ENCODE measurements at places on chromosomes 5 and 9.

DNA sequence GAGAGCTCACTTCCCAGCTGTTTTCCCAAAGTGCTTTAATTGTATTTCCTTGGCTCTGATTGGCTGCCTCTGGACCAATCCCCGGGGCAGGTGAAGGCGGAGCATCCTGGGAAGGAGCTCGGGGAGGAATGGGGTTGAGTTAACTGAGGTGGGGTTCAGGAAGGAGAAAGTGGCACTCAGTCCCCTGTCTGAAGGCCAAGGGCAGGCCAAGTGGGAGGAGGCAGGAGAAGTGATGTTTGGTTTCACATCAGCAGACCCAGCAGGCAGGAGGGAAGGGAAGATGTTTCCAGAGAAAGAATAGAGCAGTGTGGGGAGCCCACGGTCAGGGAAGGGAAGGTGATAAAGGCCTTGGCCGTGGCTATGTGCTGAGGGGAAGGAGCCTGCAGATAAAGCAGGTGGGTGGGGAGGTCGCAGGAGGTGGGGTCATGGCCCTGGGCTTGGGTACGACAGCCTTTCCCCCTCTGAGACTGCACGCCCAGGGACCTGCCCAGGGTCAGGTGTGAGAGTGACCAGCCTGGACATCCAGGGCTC is 3.1 kb downstream of the TSPAN17 start:
- DNase-seq: no peak

DNA sequence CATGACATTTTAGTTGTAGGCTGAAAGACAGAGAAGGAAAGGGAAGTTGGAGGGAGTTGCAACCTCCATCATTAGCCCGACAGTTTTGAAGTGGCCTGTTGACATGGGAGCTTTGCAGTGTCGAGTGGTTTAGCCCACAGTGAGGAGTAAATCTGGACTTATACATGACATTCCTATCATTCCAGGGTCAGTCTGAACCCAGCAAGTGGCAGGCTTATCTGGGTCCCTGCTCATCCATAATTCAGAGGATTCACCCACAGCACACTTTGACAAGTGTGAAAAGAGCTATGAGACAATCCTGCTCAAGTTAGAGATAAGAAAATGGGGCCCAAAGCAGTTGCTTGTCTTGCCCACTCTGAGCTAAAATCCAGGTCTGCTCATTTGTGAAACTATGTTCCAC is 8.4 kb upstream of the TNC start:
- DNase-seq: no peak

GRCh38 chr5:41763574-41763973 is 106.7 kb downstream of the OXCT1 start:
- DNase-seq: no peak

- no peak for DNase-seq
Observed at GRCh38 chr5:93583768-93584595, 960 bp downstream of the NR2F1 start.

DNA sequence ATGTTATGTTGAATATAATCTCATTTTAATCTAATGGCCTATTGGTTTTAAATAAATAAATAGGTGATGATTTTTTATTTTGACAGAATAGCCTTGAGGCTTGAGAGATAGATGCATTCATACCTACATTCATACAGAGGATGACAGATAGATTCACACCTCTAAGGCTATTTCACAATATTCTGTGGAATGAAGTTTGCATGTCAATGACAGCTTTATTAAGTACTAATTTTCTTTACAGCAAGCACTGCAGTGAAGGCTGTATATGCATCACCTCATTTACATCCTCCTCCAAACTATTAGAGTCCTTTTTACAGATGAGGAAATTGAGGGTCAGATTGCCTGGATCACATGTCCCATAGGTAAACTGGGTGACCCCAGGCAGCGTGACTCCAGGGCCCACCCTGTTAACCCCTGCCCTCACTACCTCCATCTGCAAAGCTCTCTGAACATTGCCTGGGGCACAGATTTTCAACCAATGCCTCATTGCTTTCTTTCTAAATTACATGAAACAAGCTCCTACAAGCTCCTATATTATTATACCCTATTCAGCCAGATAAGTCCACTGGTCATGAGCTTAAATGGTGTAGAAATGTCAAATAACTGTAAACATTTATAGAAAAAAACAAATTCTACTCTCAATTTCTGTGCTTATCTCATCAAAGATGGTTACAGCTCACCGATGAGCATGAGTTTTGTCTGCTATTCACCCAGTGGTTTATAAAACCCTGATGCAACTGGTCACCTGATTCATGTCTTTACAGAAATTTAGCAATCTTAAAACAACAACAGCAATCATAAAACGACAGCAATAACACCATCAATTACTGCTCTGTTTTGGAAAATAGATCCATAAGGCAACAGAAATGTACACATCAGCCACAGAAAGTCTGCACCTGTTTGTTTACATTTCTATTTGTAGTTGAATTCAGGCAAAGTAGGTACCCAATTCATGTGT is 338.0 kb downstream of the NSG2 start:
- no peak for DNase-seq

DNA sequence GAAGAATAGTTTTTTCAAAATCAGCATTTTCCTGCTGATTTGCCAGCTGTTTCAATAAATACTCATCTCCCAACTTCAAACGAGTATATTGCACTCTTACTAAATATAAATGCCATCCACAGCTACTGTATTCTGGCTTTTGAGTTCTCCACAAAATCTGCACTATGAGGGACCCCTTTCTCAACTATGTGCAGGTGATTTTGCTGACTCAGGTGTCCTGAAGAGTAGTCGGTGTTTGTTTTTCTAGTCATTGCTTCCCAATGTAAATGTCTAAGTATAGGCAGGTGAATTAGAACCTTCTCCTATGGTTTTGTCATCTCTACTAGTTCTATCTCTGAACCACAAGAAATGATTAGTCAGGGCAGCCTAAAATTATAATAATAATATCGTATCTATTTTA is 616.8 kb upstream of the MEF2C start:
- no peak for DNase-seq

DNA sequence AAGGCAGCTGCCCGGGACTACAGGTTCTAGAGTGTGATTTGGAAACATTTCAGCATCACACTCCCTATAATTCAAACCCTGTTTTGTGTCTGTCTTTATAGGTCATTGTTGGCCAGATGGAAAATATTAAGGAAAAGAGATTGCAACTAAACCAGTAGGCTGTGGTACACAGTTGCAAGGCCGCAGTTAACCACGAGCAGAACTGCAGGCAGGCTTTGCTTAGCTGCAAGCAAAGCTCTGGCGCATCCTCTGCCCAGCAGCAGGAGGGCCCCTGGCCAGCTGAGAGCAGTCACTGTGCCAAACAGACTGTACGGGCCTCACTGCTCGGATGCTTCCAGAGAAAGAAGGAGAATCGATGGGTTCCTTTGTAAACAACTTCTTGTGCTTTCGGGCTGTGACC is 204.5 kb downstream of the DENND1A start:
- no peak for DNase-seq

- peak; percentile 24 for DNase-seq
Observed at GRCh38 chr5:134586866-134587524, 45.6 kb downstream of the SAR1B start.

DNA sequence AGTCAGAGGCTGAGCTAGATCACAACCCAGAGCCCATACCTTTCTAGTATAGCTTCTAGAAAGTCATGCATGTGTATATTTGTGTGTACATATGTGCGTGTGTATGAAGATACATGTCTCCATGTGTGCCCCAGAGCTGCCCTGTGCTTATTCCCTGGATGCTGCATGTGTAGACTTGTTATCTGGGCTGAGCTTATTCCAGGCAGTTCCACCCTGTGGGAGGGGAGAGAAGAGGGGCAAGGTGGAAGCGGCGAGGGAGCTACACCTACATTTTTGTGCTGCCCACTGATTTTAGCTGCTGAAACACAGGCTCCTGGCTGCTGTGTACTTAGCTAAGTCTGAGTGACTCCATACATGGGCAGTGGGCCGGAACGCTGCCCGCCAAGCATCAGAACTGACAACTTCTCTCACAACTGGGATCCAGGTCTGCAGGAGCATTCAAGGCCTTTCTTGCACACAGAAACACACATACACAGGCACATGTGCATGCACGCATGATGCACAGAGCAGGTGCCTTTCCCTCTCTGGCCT is 38.0 kb upstream of the XPA start:
- no peak for DNase-seq

- no peak for DNase-seq
Observed at GRCh38 chr9:108113596-108113995, 624.0 kb upstream of the KLF4 start.

DNA sequence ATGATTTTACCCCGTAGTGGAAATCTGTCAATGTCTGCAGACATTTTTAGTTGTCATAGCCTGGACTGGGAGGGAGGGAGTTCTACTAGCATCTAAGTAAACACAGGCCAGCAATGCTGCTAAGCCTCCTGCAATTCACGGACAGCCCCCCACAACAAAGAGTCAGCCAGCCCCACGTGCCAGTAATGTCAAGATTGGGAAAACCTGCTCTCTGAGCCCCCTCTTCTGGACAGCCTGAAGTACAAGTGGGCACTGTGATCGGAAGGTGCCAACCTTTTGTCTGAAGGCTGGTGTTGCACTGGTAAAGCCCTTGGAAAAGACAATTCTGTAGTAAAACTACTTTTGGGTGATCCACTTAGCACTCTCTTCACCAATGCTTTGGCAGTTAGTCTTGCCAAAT is 154.5 kb downstream of the TARS1 start:
- no peak for DNase-seq

DNA sequence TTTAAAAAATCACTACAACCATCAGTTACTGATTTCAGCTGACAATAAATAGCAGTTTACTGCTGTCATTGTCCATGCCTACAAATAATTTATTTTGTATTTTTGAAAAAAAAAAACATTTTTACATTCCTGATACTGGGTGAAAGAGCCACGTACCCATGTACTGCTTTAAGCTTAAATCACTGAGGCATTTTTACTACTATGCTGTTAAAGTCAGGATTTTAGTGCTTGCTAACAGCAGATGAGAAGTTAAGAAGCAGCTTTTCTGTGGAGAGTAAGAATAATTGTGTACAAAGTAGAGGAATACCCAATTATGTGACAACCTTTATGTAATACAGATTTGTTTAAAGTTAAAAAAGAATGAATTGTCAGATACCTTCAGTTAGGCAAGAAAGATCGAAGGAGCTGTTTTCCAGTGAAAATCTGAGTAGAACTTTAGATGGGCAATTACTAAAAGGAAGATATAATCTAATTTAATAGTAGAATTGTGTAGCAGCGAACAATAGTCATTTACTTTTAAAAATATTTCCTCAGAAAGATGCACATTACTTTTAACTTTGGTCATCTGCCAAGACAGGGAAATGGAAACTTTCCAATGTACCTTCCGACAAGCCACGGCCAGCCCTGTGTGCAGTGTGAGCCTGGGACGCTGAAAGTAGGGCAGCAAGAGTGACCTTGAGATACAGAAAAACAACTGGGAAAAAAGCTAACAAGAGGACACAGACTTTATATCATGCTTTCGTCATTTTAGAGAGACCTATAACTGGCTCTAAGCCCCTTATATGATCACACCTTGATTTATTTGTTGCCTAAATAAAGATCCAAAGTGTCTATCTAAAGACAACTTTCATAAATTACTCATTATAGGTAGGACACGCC is 39.9 kb downstream of the RHOBTB3 start:
- DNase-seq: no peak

GRCh38 chr5:173881811-173882575 is 6.2 kb upstream of the CPEB4 start:
- no peak for DNase-seq

DNA sequence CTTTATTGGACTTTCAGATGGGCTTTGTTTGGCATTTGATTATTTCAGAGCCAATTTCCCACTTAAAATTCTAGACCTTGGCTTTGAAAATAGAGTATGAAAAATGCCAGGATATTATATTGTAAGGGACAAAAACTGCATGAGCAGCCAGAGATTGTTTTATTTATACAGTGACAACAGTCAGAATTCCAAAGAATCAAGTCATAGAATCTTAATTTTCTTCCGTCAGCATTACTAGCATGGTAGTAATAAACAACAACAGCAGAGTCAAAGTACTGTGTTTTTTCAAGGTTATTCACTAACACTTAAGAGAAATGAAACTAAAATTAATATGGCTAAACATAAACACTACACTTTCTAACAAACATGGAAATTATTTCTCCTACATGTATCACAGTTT is 52.2 kb downstream of the MLLT3 start:
- no peak for DNase-seq

GRCh38 chr5:35438288-35438687 is 179.4 kb upstream of the SPEF2 start:
- DNase-seq: no peak

DNA sequence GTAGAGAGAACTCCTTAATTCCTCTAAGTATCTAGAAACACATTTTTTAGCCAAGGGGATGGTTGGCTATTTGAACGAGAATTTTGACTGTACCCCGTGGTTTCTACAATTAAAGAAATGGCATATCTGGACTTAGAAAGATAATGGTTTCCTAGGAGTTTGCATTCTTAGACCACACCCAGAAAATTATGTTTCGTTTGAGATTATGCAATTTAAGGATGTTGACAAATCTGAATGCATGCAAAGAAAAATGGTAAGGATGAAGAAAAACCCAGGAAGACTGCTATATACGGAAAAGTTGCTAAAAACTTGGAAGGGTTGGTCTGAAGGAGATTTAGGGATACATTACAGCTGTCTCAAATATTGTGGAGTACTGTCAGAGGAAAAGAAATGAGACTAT is 538.5 kb upstream of the WWC1 start:
- no peak for DNase-seq

GRCh38 chr5:158700231-158701006 is 399.3 kb downstream of the EBF1 start:
- DNase-seq: peak; percentile 45

GRCh38 chr9:130500340-130501180 is 55.8 kb downstream of the ASS1 start:
- DNase-seq: no peak

DNA sequence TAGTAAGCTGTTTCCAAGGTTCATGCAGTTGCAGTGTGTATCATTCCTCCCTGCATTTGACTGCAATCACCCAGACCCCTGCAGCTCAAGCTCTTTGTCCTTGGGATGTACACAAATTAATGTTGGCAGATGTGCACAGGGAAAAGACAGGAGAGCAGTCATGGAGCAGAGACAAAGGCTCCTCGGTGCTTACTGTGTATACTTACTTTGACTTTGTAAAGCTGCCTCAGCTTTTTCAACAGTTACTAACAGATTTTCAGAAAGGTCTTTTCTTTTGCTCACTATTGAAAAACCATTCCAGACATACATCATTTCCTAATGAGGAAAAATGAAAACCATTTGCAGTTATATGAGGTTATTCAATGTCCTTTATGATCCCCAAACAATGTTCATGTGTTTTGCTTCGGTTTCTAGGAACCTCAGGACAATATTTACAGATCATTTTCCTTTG is 124.9 kb downstream of the TTC39B start:
- no peak for DNase-seq

GRCh38 chr9:91727316-91727861 is 222.6 kb downstream of the ROR2 start:
- no peak for DNase-seq

GRCh38 chr9:99090336-99091130 is 14.4 kb upstream of the TGFBR1 start:
- DNase-seq: no peak

Measured in SK-N-MC (cell line).